ENCODE measurements at places on chromosomes 6 and 20.

DNA sequence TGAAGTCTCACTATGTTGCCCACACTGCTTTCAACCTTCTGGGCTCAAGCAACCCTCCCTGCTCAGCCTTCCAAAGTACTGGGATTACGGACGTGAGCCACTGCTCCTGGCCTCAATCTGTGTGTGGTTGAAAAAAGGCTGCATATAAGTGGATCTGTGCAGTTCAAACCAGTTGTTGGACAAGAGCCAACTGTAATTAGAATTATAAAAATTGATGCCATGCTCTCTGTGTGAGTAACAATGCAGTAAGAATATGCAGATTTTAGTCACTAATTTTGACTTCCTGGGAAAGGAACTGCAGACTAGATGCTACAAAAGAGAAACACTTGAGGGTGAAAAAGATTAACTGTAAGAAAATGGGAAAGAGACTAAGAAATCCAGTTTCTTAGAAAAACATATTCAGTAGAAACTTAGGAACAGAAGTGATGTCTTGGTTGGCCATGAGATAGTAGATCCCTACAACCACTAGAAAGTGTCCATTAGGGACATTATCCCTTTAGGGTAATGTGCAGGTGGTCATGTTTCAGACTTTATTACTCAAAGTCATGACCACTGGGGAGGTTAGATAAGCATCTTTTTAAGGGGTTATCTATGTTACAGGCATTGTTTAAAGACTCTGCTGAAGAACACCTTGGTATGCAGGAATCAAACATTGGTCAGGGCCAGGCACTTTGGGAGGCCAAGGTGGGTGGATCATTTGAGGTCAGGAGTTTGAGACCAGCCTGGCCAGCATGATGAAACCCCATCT is 26.3 kb downstream of the ITCH start:
- DNase-seq: peak; percentile 41

GRCh38 chr6:145110109-145110508 is 625.2 kb downstream of the EPM2A start:
- no peak for DNase-seq

GRCh38 chr6:165562421-165563090 is 100.5 kb downstream of the PDE10A start:
- DNase-seq: no peak

DNA sequence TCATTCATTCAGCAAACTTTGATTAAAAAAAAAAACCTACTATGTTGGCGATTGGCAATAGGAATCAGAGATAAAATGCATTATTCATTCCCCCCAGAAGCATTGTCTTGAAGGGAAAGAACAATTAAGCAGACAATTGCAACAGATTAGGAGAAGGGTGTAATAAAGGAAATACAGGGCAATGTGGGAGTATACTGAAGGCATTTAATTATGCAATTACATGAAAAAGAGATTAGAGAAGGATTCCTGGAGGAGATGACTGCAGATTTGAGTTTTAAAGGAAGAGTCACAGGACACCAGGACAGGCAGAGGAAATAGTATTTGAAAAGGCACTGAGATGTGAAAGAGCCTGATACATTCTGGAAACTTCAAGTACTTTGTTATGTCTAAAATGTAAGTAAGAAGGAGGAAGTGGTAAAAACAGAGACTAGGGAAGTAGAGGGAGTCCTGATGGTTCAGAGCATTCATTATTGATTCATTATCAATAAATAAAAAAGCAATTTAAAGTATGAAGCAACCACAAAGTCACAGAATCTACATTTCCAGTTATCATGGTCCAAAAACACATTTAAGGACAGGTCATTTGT is 43.7 kb downstream of the THEMIS start:
- DNase-seq: no peak

DNA sequence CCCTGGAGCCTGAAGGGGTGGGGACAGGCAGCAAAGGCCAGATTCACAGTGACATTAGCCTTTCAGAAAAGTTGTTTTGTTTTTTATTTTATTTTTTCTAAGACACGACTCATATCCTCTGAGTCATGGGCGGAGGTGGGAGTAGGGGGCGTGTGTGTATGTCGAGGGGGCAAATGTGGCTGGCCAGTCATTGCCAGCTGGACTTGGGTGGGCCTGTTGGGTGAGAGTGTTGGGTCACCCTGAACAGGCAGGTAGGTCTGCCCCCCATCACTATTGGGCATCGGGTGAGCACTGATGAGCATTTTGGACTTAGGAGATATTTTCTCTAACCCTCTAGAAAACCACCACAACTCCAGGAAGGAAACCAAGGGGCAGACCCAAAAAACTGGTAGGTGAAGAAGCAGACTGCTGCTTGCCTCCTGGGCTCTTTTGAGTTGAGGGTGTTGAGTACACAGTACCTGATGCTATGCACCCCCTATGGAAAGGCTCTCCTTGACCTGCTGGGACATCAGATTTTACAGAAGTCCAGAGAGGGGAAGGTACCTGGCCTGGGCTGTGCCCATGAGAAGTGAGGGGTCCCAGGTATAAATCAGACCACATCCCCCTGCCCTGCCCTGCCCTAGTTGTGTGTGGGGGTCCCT is 5.6 kb downstream of the SMIM29 start:
- no peak for DNase-seq

GRCh38 chr20:18055261-18055660 is 2.5 kb downstream of the OVOL2 start:
- DNase-seq: no peak

Data from stimulated activated effector memory CD8-positive, alpha-beta T cell treated with anti-CD3 and anti-CD28 coated beads, Interleukin-12 subunit alpha, Interleukin-12 subunit beta, amount 100 ng/mL, for 72 hours (primary cell).